T-helper 2 cell (primary cell): ENCODE measurements at places on chromosomes 1 and 21.

- DNase-seq: no peak
These were observed 485 bp downstream of the EFNA1 start for GRCh38 chr1:155127967-155128754.

GRCh38 chr1:165403835-165404482 is 41.0 kb downstream of the RXRG start:
- DNase-seq: no peak

DNA sequence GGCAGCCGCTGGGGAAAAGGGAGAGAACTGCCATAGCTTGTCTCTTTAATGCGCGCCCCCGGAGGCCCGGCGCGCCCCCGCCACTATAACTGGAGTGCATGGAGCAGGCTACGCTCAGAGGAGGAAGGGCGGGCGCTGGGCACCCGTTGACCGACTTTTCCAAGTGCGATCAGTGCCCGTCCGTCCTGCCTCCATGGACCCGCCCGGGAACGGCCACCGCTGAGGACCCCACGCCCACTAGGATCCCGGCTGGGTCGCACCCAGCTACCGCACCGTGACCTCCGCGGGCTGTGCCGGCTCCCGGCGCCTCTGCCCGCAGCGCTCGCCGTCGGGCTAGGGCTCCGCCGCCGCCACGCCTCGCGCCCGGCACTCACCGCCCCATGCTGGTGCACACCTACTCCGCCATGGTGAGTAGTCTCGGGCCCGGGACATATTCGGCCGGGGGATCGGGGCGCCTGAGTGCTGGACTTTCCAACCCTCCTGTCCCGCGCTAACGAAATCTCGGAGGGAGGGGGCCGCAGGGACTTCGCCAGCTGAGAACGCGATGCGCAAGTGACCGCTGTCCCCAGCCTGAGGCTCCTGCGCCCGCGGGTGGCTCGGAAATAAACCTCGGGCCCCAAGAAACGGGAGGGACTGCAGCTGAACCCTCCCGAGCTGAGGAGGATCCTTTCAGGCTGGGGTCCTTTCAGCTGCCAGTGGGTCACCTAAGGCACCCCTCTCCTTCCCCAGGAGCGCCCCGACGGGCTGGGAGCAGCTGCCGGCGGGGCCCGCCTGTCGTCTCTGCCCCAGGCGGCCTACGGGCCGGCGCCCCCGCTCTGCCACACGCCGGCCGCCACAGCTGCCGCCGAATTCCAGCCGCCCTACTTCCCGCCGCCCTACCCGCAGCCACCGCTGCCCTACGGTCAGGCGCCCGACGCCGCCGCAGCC is at the start of gene TFAP2E:
Gene TFAP2E (plus strand): TSS at position 117 of the 927 bp plus-strand sequence. CDS start 264 bp downstream, at position 381.
- no peak for DNase-seq

- DNase-seq: no peak
These were observed 123.9 kb downstream of the CASZ1 start for GRCh38 chr1:10672343-10673050.

DNA sequence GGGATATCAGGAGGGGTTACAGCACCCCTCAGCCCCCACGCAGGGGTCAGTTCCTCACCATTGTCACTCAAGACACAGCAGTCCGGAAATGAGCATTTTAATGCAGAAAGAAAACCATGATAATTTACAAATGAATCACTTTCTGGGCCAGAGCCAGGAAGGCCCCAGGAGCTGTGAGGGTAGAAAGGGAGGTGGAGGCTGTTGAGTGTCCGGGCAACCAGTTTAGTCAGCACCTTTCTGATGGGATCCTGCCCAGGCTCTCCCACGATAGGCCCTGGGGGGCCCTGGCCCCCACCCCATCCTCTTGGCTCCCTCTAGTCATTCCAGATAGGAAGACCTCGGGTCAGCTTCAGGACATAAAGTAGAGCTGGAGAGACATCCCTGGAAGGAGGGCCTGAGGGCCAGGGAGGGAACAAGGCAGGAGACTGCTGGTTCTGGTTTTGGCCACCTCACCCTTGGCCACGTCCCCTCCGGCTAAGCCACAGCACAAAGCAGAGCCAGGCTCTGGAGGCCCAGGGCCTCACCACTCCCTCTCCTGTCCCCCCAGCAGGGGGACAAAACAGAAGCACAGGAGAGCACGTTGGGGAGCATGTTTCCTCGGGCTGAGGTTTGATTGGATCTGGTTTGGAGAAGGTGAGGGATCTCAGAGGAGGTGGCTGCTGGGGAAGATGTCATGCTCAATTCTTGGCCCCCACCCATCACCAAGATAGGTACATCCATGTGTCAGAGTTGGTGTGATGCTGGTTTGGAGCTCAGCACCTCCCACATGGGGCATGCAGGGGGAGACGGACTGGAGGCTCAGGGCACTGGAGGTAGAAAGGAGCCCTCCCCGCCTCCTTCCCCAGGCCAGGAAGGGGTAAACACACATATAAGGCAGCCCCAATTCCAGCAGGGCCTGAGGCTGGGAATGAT is 20.6 kb downstream of the ETNK2 start:
- DNase-seq: no peak

DNA sequence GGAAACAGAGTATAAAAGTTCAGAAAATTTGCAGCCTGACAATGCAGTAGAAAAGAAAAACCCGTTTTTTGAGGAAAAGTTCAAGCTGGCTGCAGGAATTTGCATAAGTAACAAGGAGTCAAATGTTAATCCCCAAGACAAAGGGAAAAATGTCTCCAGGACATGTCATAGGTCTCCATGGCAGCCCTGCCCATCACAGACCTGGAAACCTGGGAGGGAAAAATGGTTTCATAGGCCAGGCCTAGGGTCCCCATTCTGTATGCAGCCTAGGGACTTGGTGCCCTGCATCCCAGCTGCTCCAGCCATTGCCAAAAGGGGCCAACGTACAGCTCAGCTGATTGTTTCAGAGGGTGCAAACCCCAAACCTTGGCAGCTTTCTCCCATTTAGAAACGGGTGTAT is 3.6 kb upstream of the KCNT2 start:
- DNase-seq: no peak

GRCh38 chr1:231778009-231778719 is 151.6 kb downstream of the DISC1 start:
- no peak for DNase-seq

GRCh38 chr1:65214340-65215027 is 66.5 kb downstream of the AK4 start:
- DNase-seq: no peak

GRCh38 chr1:60936591-60937342 is 145.6 kb upstream of the NFIA start:
- no peak for DNase-seq

DNA sequence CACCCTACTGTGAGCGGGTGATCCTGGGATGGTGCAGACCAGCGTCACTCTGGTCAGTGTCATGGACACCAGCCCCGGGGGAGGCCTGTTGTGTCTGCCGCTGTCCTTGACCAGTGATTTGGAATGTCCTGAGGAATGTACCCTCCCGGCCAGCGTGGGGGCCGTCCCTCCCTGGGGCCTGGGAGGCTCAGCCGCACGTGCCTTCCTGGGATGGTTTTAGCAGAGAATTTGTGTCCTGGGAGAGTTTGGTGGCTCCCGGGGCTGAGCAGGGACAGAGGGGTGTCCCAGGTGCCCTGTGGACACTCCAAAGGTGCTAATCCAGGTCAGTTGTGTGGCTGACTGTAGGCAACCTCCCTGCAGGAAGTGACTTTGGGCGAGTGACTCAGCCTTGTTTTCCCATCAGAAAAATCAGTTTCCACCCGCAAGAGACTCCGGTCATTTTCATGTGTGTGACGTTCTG is 6.2 kb downstream of the ARHGEF16 start:
- no peak for DNase-seq

- no peak for DNase-seq
These were observed 75.7 kb downstream of the UCHL5 start for GRCh38 chr1:192983349-192983980.

- no peak for DNase-seq
These were observed 485.7 kb downstream of the AJAP1 start for GRCh38 chr1:5140136-5140535.

GRCh38 chr1:194865383-194865782 is 1679.0 kb upstream of the B3GALT2 start:
- no peak for DNase-seq

- DNase-seq: no peak
These were observed 4.2 kb downstream of the IGSF21 start for GRCh38 chr1:18111605-18112297.

DNA sequence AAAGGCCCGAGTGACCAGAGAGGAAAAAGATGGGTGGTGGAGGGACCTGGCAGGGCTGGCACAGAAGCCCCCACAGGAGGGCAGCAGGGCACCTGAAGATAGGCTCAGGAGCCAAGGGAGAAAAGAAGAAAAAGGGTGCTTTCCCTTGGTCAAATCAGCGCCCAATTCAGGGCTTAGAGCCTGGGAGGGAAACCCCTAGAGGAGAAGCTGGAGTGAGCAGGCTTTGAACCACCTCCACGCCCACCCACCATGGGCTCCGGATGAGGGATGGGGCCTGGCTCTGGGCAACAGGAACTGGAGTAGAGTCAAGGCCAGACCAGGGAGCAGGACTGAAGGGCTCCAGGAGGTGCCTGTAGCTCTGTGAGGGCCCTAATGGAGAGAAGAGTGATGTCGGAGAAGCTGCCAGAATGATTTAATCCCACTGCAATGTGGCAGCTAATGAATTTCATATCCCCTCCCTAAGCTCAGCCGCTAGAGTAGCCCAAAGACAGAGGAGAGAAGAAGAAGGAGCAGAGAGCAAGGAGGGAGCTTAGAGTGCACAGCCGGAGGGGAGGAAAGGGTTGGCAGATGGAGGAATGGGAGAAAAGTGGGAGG is 12.0 kb upstream of the PRELP start:
- no peak for DNase-seq

- no peak for DNase-seq
These were observed 995 bp upstream of the KIF26B start for GRCh38 chr1:245153552-245154428.
